ENCODE measurements at places on chromosomes 12 and 14.

- DNase-seq = no peak
Observed at GRCh38 chr12:71517145-71517846, 77.7 kb downstream of the LGR5 start.

DNA sequence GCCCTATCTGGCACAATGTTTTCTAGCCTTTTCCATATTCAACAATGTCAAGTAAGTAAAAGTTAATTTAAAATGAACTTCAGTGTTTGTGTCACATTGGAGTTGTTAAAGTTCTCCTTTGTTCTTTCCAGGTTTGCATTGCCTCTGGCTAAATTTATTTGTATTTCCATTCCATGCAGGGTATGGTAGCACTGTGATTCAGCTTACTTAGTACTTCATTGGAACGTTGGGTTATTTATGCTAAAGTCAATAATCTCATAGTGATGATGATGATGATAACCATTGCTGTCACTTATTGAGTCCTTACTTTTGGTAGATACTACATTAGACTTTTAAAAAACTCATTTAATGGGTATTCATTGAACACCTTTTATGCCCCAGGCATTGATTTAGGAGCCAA lies 286.9 kb downstream of the RAD51B start:
- DNase-seq = no peak

GRCh38 chr12:115820656-115821055 lies 456.8 kb downstream of the MED13L start:
- no peak for DNase-seq

DNA sequence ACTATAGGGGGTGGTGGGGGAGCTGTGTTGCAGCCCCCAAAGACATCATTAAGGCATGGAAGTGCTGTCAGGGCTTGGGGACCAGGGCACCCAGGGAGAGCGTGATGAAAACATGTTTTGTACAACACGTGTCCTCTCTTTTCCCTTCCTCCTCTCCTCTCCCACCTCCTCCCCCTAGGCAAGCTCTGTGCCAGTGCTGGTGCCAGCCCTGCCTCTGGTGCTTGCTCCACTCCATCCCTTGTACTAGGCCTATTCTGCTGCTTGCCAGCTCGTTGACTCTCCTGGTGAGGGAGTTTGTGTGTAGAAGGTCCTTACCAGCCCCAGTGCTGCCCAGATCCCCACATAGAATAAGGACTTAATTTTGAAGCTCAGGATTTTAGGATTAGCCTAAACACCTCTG lies 3.2 kb upstream of the RARG start:
- no peak for DNase-seq

DNA sequence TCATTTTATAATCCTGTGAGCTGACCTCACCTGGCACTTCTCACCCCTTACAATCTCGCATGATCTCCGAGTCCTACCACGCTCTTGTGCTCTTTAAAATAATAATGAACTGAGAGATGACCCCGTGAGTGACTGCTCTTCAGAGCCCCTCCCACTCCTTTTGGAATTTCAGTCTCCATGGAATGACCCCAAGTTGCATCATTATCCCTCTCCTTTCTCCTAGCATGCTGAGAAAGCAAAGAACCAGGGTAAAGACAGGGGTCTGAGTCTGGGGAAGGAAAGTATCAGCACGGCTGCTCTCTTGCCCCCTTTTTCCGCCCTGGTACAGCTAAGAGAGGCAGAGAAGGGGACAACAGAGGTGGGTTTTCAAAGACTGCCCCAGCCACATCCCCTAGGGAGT lies 178.3 kb upstream of the PLEKHA5 start:
- no peak for DNase-seq

GRCh38 chr12:91073426-91073825 lies 15.6 kb upstream of the KERA start:
- no peak for DNase-seq

DNA sequence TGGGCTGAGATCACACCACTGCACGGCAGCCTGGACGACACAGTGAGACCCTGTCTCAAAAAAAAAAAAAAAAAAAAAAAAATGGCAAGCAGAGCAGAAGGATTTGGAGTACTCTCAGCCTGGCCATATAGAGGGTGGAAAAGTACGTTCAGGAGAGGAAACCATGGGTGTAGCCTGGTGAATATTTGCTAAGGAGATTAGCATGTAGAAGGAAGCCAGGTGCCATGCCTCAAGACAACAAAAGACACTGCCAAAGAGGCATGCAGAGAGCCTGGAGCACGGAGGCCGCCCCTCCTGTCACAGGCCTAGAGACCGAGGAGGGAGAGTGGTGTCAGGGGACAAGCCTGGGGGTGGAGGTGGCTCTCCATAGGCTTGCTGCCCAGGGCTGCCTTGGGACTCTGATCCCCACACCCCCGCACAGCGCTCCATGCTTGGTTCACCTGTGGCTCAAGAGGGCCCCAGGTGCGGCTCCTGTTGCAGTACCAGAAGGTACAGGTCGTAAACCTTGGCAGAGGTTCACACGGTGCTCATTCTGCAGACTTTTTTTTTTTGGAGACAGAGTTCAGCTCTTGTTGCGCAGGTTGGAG lies 27.9 kb upstream of the DEGS2 start:
- DNase-seq = no peak

DNA sequence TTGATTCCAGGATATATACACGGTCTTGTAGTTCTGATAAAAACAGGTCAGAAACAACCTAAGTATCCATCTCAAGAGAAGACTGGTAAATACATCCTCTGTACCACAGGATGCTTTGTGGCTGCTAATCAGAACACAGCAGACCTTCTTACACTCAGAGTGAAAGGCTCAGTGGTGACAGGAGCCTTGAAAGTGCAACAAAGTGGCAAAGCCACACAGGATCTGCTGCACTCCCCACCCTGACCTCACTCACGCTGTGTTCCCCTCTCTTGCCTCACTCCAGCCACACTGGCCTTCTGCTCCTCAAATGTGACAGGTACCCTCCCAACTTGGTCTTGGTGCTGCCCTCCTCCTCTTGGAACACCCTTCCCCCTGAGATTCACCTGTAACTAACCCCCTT lies 98.1 kb upstream of the GRIP1 start:
- DNase-seq = peak; percentile 82

GRCh38 chr14:55073856-55074255 lies 22.4 kb downstream of the MAPK1IP1L start:
- no peak for DNase-seq

DNA sequence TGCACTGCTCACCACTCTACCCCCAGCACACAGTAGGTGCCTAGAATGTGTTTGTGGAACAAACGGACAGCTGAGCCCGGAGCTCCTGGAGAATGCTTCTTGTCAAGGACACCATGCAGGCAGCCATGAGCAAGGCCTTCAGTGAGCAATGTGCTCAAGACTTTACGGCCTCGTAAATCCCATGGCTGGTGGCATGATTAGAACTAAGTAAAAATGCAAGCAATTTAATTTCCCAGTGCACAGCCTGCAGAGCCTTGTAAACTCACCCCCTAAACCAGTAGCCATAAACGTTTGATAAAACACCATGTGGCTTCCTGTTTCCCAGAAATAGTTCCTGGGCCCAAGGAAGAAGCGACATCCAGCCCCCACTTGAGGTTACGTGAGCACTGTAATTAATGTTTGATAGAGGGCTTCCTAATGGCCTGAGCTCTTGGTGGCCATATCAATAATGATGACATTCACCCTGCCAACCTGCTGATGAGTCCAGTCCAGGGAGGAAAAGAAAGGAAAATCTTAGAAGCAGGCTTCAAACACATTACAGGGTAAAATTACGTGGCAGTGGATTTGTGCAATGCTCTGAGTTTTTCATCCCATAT lies 36.4 kb upstream of the FICD start:
- no peak for DNase-seq

DNA sequence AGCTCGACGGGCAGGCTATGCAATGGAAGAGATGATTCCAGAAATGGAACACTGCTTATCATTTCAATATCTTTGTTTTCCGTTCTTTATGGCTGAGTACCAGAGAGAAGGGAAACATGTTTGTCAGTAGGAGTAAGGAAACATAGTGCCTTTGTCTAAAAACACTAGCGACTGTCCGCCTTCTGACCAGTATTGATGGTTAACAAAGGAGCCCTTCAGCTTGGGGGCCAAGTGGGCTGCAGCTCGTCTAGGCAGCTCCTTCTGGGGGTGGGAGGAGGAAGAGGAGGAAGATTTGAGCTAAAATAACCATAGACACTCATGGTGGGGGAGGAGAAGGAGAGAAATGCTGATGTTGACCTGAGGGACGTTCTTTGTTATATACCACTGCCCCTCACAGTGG lies 15.0 kb downstream of the COQ5 start:
- DNase-seq = no peak

DNA sequence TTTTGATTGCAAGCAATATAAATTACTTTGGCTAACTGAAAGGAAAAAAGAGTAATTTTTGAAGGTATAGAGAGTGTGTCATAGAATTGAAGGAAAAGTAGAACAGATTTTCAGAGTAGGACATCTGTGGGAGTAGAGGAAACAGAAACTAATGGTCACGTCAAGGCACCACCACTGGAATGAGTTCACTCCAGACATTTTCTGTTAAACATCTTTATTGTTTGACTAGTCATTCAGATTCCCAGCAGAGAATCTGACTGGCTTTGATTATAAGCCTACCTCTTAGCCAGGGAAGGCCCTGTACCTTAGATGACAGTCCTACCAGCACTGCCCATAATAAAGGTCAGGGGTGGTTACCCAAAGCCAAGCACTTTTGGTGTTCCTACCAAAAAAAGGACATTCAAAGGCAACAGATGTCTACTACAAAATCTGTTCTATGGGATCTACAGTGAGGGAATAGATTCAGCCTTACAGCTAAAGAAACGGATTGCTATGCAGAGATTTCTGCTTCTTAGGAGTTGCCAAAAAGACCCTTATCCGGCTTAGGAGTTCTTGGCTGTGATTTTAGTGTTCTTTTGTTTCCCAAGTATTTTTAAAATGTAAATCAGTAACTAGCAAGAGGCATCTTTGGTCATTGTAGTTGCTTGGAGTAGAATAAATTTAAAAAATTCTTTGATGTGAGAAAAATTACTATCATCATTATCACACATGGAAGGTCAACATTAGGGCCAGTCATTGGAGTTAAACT lies 410.8 kb downstream of the RAD51B start:
- DNase-seq = no peak

DNA sequence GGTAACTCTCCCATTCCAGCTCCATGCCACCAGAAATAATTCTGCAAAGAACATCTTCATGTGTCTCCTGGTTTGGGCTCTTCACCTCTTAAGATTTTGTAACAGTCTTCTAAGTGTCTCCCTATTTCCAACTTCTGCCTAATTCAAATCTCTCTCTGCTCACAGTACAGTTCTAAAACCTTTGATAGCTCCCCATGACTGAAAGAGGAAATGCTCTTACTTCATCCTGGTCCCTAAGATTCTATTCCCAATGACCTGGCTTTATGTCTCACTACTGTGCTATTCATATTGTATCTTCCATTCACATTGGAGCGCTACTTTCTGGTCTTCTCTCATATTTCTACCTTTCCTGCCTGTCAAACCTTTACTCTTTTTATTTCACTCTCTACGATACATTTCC lies 1.6 kb downstream of the AMN1 start:
- DNase-seq = no peak

DNA sequence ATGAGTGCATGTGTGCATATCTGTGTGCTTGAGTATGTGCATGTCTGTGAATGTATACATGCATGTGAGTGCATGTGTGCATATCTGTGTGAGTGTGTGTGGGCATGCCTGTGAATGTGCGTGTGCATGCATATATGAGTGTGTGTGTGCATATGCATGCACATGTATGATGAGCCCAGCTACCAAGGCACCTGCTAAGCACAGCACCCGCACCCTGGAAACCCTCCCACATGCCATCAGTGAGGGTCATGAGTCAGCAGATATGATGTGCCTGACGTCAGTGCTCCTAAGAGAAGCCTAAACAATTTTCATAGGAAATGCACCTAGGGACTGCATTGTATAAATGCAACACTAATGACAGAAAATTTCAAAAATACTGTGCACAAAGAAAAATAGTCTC lies 151.1 kb downstream of the KIF26A start:
- no peak for DNase-seq

DNA sequence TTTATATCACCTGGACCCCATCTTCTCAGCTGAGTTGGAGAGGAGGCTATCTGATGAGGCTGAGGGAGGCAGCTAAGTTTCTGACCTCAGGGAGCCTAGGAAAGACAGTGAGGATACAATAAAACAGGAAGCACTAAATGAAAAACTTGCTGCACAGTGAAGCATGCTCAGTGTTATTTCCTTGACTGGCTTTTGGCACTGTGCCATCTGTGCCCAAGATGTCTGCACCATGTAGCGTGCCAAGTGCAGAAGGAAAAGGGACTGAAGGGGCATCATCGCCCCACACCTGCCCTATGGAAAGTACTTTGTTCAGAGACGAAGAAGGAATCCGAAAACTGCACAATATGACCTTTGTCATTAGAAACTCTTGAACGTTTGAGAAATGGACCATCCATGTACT lies 102.7 kb downstream of the ANO4 start:
- DNase-seq = no peak

GRCh38 chr12:40192704-40193255 lies 32.0 kb upstream of the LRRK2 start:
- no peak for DNase-seq

DNA sequence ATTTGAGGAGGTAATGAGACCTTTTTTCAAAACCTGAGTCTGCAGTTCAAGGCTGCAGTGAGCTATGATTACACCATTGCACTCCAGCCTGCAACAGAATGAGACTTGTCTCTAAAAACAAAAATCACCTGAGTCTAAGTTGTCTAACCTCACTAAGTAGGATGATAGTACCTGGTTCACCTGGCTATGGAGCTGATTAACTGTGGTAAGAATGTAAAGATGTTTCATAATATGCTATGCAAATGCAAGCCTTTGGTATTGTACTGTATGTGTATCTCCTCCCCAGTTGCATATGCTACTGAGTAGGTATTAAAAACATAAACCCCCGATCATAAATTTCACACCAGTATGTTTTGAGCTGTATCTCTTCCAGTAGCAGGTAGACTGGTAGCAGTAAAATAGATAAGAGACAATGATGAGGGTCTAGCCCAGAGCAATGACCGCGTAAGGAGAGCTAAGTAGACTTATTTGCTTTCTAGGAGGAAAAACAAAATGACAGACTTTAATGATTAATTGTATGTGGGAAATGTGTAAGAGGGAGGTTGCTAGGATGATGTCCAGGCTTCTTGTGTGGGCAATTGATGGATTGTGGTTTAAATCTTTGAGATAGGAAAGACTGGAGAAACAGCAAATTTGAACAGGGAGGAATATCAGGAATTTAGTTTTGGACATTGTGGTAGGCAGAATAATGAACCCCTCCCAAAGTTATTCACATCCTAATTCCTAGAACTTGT lies 41.6 kb upstream of the EGLN3 start:
- DNase-seq = no peak
